PC-3 (cell line): ENCODE measurements at places on chromosomes 6 and 20.

DNA sequence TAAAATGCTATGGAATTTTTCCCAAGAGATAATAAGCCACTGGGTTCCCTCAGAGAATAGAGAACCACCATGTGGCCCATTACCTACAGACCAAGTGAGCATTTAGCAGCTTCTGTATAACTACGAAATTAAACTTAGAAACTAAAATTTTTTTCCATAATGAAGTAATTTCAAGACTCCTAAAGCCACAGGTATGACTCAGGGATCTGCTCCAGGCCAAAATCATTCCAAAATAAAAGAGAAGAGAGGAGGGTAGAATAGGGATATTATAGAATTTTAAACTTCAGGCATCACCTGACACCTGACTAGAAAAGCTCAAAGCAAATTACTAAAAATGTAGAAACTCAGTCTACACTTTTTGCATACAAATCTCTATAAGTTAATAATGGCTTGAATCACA lies 108.9 kb upstream of the DST start:
- H3K27ac ChIP-seq = no peak overlapping the region
- DNase-seq = no peak
- H3K4me3 ChIP-seq = no peak overlapping the region
- peaks cover 54% of the 10 kb centered on the region for H3K4me1 ChIP-seq
- H3K27me3 ChIP-seq = no peaks in the 10 kb centered on the region

DNA sequence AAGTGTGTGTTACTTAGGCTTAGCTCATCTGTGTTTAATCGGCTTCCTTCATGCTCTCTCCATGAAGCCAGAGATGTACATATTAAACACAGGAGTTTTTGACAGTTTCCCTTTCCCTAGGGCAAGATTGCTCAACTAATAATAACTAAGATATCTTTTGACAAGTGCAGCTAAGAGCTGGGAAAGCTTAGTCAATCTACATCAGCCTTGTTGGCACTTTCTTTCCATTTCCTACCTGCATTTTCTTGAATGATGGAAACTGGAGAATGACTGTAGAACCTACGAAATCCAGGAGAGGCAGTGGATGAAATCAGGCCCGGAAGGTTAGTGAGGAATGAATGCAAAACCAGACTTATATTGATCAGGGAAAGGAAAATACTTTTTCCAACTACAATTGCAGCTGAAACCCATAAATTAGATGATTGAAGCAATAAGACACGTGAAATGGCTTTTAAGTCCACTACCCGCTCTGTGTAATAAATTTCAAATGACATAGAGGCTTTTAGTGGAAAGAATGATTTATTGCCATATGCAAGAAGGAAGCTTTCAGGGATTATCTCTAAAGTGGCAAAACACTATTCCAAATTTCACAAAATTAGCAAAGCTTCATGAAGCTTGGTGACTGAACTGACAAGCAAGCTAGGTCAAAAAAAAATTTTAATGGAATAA lies 237.2 kb upstream of the ID4 start:
- no peaks in the 10 kb centered on the region for H3K27me3 ChIP-seq
- H3K4me3 ChIP-seq = no peak overlapping the region
- H3K27ac ChIP-seq = no peak overlapping the region
- H3K4me1 ChIP-seq = no peaks in the 10 kb centered on the region

DNA sequence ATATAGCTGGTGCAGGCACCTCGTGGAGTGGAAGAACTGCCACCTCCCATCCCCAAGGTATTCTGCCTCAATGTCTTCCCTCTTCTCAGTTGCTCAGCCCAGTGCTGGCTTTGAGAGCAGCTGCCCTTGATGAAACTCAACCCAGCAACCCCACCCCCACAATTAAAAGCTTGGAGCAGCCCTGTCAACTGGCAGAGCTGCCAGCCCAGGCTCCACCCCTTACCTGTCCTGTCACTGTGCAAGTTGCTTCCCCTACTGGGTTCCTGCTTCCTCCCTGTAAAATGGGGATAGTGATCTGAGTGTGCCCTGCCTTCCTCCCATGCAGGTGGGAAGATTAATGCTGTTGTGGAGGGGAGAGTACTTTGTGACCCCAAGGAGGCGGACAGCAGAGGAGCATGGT lies 4.5 kb downstream of the TMEM63B start:
- no peak for DNase-seq
- H3K4me3 ChIP-seq = no peak overlapping the region
- peaks cover 12% of the 10 kb centered on the region for H3K4me1 ChIP-seq
- H3K27ac ChIP-seq = no peak overlapping the region
- H3K27me3 ChIP-seq = no peaks in the 10 kb centered on the region

DNA sequence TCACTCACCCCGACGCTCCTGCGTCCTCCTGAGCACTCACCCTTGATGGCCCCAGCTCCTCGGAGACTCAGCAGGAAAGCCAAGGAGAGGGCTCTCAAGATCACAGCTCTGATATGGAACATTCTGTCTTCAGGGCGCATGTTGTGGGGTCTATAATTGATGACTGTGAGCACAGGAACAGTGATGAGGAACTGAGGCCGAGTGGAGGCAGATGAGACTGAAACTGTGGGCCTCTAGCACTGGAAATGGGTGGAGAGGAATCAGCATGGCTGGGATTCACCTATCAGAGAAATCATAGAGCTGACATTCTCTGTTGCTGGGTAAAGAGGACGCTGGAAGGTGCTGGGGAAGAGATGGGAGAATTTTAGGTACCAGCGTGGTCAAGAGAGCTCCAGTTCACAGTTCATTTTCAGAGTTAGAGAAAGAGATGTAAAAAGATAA lies at the start of gene HLA-DPA1:
Gene HLA-DPA1, minus strand, starts transcription at position 219 of the 441 bp plus-strand sequence.
- no peaks in the 10 kb centered on the region for H3K4me1 ChIP-seq
- H3K27ac ChIP-seq = no peak within 1 kb of the TSS
- H3K36me3 ChIP-seq = no peaks in the 10 kb centered on the region
- peak; percentile 40 for DNase-seq

DNA sequence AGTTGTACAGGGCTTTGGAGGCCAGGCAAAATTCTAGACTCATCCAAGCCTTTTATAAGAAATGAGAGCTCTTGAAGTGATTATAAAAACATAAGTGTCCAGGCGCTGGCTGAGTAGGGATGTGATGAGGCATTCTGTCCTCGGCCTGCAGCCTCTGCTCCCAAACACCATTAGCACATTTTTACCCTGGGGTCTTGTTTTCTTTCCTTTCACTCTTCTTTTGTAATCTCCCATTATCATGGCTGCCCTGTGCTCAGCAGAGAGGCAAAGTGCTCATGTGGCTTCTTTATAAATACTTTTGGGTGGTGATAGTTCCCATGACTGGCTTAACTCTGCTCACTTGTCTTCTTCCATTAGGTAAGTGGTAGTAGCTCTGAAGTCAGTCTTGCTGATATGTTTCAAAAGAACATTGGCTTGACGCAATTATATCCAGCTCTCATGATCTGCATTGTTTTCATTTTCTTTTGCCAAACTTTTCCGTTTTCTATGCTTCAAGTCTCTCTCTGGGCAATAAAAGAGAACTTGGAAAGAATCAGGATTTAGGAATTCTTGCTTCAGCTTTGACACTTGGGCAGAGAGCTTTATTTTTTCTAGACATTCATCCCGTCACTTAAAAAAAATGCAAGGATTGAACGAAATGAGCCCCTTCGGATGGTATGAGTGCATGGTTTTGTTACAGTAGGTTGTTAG lies 61.1 kb downstream of the CAP2 start:
- no peak overlapping the region for H3K4me3 ChIP-seq
- no peak overlapping the region for H3K27ac ChIP-seq
- DNase-seq = no peak
- no peaks in the 10 kb centered on the region for H3K27me3 ChIP-seq

GRCh38 chr6:157935786-157936185 lies 45.9 kb upstream of the SYNJ2 start:
- no peak overlapping the region for H3K27ac ChIP-seq
- H3K4me3 ChIP-seq = no peak overlapping the region
- H3K27me3 ChIP-seq = no peaks in the 10 kb centered on the region
- peaks cover 13% of the 10 kb centered on the region for H3K36me3 ChIP-seq
- H3K4me1 ChIP-seq = no peaks in the 10 kb centered on the region
